ENCODE measurements at places on chromosomes 2 and 18.

GRCh38 chr2:8544786-8545694 lies 136.8 kb upstream of the ID2 start:
- DNase-seq: peak; percentile 24

- DNase-seq: no peak
Observed at GRCh38 chr18:50928551-50928950, 39.3 kb upstream of the ELAC1 start.

DNA sequence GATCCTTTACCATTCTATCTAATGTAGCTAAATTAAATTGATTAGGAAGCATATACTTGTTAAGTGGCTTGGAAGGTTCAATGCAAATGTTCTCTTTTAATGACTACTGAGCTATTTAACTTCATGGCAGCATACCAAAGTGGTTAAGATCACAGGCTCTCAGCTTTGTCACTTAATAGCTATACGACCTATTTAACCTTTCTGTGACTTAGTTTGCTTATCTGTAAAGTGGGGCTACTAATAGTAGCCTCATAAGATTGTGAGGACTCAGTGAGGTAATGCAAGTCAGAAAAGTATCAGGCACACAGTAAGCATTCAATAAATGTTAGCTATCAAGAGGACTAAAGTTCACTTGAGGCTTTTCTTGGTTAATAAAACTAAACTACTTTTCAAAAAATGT lies 4.3 kb downstream of the CKAP2L start:
- DNase-seq: no peak

DNA sequence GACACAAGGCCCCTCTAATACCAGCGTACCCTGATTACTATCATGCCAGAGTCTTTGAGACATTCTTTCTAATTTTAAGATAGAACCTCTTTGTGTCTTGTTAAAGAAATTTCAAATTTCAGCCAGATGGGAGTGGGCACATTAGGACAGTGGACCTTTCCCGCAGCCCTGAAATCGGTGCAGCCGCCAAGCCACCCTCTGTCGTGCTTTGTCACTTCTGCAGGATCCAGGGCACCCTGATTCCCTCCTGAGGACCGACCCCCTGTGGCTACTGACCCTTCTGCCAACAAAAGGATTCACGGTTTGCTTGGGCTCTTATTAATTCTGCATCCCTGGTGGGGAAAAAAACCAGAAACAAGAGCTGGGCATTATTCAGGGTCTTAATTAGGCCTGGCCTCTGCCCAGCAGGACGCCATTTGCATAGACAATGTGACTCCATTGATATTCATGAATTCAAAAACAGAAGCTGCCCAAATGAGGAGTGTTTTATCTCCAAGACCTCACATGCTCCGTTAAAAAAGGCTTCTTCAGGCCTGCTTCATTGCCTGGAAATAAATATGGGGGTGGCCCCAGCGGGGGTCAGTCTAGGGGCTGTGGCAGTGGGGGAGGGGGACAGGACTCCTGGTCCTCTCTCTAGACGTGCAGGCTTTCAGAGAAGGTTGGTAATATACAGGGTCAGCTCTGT lies 116.9 kb downstream of the ALPK2 start:
- no peak for DNase-seq

- DNase-seq: no peak
Observed at GRCh38 chr2:182784777-182785176, 68.7 kb downstream of the DNAJC10 start.

DNA sequence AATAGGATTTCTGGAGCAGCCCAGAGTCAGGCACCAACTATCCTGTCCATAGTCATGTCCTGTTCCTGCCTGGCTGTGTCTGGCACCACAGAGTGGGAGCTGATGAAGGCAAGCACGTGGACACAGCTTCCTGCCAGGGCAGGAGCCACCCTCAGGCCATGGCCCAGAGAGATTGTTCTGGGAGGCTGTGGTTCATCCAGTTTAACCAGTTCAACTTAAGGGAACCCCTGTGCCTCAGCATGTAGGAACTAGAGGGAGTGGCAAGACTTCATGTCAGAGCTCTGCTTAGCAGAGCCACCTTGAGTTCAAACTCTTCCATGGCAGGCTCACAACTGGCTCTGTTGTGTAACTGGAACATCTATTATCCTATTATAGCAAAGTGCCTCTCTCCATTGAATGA lies 73.2 kb upstream of the NCKAP5 start:
- no peak for DNase-seq

DNA sequence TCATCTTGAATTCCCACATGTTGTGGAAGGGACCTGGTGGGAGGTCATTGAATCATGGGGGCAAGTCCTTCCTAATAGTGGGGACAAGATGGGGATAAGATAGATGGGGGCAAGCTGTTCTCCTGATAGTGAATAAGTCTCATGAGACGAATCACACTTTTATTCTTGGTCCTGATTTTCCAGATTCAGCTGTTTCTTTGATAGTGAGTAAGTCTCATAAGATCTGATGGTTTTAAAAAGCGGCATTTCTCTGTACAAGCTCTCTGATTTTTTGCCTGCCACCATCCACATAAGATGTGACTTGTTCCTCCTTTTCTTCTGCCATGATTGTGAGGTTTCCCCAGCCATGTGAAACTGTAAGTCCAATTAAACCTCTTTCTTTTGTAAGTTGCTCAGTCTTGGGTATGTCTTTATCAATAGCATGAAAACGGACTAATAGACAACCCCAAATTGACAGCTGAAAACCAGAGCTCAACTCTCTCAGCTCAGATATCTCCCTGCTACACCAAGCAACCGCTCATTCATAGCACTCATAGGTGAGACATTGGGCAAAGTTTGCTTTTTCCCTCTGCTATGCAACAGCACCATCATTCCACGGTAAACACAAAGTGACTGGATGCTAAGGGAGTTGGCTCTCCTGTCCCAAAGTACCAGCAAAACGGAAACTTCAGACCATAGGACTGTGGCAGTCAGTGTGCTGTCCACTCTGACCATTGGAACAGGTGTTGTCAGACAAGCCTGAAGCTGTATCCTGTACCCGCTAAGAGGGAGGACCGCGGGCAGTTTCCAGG lies 44.9 kb upstream of the TBC1D8 start:
- no peak for DNase-seq

GRCh38 chr2:29398384-29399237 lies 283.4 kb downstream of the CLIP4 start:
- no peak for DNase-seq

DNA sequence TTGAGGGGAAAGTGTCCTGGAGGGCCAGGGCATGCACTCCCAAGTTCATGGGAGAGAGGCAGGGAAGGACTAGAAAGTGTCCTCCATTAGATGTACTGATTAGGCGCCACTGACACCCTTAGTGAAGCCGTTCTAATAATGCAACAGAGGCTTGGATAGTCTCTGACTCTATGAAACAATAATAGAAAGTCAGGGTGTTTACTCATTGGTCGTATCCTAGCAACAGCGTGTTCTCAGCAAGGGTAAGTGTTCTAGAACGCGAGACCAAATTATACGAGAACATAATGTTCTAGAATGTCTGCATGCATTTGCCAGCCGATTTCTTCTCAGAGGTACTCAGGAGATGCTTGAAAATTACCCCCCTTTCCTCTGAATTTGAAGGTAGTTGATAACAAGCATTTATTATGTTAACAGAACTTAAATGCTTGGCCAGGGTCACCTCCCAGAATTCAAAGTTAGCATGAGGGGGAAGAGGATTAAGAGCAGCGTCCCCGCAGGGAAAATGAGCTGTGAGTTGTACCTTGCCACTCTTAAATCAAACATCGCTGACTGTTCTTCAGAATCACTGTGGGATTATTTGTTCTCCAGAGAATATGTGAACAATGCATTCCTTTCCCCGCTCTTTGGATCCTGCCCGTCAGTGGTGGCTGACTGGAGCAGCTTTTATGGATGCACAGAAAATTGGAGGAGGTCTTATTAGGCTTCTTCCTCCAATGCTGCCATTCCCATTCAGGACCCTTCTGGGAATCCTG lies 33.7 kb upstream of the PDIA6 start:
- no peak for DNase-seq

GRCh38 chr2:207412787-207413310 lies 116.9 kb upstream of the CREB1 start:
- DNase-seq: no peak

- DNase-seq: no peak
Observed at GRCh38 chr18:61608316-61608715, 275.1 kb downstream of the CDH20 start.

GRCh38 chr2:230706053-230706521 lies 6.6 kb upstream of the CAB39 start:
- DNase-seq: no peak

- no peak for DNase-seq
Observed at GRCh38 chr18:35158728-35159450, 81.9 kb upstream of the ZNF397 start.

GRCh38 chr2:218722876-218723785 lies 12.5 kb downstream of the TTLL4 start:
- DNase-seq: no peak
